Activated naive CD8-positive, alpha-beta T cell treated with anti-CD3 and anti-CD28 coated beads, Interleukin-2, amount 10 ng/mL, durations not matched to agents 7 days and 5 days (primary cell): ENCODE measurements at places on chromosomes 1 and 21.

DNA sequence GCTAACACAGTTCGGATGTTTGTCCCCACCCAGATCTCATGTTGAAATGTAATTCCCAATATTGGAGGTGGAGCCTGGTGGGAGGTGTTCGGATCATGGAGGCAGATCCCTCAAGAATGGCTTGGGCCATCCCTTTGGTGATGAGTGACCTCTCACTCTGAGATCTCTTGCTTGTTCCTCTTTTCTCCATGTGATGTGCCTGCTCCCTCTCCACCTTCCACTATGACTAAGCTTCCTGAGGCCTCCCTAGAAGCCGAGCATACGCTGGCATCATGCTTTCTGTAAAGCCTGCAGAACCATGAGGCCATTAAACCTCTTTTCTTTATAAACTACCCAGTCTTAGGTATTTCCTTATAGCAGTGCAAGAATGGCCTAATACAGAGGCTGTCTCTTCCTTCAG, 8.1 kb upstream of the PLA2G5 start:
- H3K4me1 ChIP-seq: peaks cover 19% of the 10 kb centered on the region
- no peaks in the 10 kb centered on the region for H3K36me3 ChIP-seq
- peaks cover 10% of the 10 kb centered on the region for H3K27me3 ChIP-seq
- no peak overlapping the region for H3K4me3 ChIP-seq

GRCh38 chr1:220225957-220226356, 46.3 kb downstream of the RAB3GAP2 start:
- no peak overlapping the region for H3K27ac ChIP-seq
- peaks cover 34% of the 10 kb centered on the region for H3K36me3 ChIP-seq
- DNase-seq: no peak
- H3K4me3 ChIP-seq: no peak overlapping the region
- H3K4me1 ChIP-seq: peaks cover 4% of the 10 kb centered on the region

- peaks cover 87% of the 10 kb centered on the region for H3K27me3 ChIP-seq
- no peaks in the 10 kb centered on the region for H3K36me3 ChIP-seq
- no peak for DNase-seq
- H3K4me1 ChIP-seq: peaks cover 7% of the 10 kb centered on the region
- H3K27ac ChIP-seq: no peak overlapping the region
- no peak overlapping the region for H3K4me3 ChIP-seq
These were observed 14.5 kb downstream of the PAX7 start for GRCh38 chr1:18644973-18645746.

- no peaks in the 10 kb centered on the region for H3K36me3 ChIP-seq
- no peak for DNase-seq
These were observed 14.4 kb upstream of the ZFYVE9 start for GRCh38 chr1:52127181-52128180.

DNA sequence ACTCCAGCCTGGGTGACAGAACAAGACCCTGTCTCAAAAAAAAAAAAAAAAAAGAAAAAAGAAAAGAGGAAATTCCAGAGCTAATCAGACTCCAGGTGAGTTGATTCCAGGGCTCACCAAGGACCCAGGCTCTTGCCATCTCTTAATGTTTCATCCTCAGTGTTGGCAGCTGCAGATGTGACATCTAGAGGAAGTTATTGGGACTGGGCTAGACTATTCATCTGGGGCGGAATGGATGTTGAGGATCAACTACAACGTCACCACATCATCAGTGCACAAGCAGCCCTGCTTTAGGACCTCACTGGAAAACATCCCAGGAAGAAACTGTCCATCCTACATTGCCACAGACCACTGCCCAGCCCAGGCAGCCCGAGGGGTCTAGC, 28.6 kb upstream of the PARP1 start:
- no peak overlapping the region for H3K27ac ChIP-seq
- peaks cover 2% of the 10 kb centered on the region for H3K4me1 ChIP-seq
- peaks cover 41% of the 10 kb centered on the region for H3K27me3 ChIP-seq

DNA sequence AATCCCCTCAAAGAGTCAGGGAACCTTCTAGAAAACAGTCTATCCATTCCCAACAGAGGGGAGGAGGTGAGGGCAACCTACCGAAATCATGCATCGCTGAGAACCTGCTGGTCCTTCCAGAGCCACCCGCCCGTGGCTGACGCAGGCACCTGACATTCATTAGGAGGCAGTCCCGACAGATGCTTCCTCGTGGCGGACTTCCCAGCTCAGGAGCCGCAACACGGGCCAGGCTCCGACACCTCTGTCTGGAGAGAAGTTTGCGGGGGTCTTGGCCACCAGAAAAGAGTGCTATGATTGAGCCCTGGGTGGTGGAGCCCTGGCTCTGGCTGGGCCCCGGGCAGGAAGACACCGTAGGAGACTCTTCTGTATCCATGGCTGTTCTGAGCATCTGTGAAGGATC, 86.4 kb upstream of the ARHGEF16 start:
- no peak for DNase-seq
- peaks cover 7% of the 10 kb centered on the region for H3K4me1 ChIP-seq
- H3K27me3 ChIP-seq: peaks cover 18% of the 10 kb centered on the region
